ENCODE measurements at places on chromosomes 7 and 10.

- no peak for DNase-seq
These were observed 45.8 kb downstream of the THSD7A start for GRCh38 chr7:11786186-11786585.

DNA sequence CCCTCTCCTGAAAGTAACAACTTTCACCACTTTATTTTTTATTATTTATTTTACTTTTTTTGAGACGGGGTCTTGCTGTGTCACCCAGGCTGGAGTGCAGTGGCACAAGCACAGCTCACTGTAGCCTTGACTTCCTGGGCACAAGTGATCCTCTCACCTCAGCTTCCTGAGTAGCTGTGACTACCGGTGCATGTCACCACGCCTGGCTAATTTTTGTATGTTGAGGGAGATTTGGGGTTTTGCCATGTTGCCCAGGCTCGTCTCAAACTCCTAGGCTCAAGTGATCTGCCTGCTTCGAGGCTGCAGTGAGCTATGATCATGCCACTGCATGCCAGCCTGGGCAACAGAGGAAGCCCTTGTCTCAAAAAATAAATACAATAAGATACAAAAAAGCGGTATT, 14.9 kb upstream of the SLIT1 start:
- no peak for DNase-seq

- DNase-seq = no peak
These were observed 134.6 kb downstream of the TCERG1L start for GRCh38 chr10:131176907-131177306.

- DNase-seq = no peak
These were observed 19.5 kb upstream of the GRIFIN start for GRCh38 chr7:2495418-2496299.

DNA sequence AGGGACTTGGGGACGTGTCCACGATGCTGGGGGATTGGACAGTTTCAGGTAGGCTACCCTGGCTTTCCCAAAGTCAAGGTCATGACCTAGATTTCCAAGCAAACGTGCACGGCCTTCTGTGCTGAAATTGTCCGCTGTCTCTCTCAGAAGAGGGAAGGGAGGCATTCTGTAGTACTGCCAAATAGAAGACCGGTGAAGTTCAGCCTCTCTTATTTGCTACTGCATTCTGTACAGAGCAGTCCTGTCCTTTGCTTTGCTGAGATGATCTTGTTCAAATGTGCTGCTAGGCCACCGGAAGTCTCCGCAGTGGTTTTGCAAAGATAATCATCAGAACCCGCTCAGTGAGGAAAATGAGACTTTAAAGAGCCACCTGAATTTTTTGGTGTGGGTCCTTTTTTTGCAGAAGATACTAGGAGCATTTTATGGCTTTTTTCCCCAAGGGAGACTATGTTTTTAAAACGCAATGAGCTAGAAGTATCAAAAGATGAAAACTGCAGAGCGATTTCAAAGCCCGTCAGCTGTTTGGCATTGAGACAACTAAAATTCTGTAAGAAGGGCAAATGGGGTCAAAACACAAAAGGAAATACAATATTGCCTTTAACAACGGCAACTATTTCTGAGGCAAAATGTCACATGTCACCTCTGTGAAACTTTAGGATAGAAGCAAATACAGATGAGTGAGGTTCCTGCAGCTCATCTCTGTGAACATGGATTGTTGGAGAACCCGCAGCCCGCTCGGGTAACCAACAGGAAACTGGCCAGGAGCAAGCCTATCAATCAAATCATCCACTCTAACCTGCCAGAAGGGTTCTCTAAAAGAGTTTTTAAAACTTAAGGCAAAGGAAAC, 1.3 kb upstream of the NMT2 start:
- peak; percentile 27 for DNase-seq

GRCh38 chr10:50396491-50397311, 145.4 kb upstream of the ASAH2 start:
- DNase-seq = peak; percentile 80

DNA sequence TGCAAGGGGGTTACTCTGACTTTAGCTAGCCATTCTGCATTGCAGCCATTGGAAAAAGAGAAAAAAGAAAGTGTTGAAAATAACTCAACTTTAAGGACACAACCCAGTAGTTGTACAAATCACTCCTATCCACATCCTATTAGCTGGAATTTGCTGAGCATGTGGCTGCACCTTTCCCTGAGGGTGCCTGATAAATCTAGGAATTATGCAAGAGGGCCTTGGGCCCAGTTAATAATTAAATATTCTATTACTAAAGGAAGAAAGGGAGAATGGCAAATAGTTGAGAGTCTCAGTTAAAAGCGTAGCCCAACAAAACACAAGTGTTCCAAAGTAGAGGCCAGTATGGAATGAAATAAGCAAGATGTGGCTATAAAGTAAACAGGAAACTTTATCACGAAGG, 200.9 kb upstream of the CNTNAP2 start:
- DNase-seq = no peak

DNA sequence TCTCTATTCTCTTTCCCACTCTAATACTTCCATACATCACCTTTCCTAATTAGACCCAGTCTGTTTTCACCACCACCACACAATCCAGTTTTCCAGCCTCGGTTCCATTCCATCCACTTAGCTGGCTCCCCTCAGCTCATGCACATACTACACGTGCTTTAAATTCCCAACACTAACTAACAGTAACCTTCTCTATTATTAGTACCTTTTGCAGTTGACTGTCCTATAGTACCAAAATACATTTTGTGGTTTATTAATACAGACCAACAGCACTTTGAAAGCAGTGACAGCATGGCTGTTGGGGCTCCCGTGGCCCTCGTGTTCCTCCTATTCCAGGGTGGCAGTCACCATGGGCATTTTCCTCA, 64.9 kb downstream of the LARP4B start:
- no peak for DNase-seq

- no peak for DNase-seq
These were observed 117.9 kb upstream of the TMEM168 start for GRCh38 chr7:112908086-112908485.

DNA sequence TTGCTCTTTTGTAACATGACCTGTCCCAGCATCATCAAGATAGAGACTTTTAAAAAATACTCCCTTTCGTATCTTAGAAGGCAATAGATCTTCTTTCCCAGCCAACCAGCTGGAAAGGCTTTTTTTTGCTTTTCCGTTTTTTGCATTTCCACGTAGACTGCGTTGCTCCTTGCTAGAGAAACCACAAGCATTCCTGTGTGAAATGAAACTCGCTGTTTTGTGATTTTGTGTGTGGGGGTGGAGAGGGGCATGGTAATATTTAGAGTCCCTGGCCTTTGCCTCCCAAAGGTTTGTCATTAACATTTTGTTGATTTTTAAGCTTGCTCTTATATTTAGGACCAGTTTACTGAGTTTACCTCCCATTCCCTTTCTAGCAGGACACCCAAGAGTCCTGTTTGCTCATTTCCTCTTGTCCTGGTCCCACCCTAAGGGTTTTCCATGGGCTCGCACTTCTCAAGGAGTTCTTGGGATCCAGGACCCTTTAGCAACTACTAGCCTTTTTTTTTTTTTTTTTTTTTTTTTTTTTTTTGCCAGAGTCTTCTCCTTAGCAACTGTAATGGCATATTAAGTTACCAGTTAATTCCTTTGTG, 243.6 kb downstream of the BICC1 start:
- no peak for DNase-seq

DNA sequence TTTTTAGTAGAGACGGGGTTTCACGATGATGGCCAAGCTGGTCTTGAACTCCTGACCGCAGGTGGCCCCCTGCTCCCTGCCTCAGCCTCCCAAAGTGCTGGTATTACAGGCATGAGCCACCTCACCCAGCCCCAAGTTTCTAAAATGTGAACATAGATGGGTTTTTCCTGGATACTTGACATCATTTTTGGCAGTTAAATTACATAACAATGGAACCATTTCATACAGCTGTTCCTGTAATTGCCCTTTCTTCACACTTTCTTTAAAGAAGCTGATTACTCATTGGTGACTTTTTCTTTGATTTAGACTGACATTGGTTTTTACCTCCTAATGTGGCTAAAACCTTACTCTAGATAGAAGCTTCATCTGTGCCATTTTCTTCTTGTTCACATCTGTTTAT, 5.9 kb downstream of the ZKSCAN1 start:
- DNase-seq = no peak

DNA sequence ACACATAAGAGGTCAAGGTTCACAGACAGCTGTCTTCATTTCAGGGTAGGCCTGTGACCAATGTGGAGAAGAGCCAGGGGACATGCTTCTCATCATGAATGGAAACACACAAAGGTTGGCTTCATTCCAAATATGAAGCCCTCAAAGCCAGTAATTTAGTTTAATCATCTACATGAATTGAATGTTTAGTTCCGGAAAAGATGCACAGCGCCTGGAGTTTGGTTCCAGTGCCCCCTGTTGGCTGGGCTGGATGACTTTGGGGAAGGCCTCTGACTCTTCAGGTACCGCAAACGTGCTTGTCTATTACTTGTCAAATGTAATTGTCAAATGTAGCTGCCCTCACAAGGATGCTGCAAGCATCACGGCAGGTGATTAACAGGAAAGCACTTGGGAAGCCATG, 130.7 kb downstream of the ADRA2A start:
- peak; percentile 25 for DNase-seq

DNA sequence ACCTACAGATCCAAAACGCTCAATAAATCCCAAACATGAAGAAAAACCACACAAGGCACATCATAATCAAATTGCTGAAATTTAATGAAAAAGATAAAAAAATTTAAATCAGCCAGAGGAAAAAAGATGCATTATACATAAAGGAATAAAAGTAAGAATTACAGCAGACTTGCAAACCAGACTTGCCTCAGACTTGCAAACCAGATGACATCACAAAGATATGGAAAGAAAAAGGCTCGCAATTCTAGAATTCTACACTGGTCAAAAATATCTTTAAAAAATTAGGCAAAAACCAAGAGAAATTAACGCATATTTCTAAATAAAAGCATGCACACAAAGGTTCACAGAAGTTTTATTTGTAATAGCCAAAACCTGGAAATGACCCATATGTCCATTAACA, 188.0 kb upstream of the NAMPT start:
- no peak for DNase-seq

DNA sequence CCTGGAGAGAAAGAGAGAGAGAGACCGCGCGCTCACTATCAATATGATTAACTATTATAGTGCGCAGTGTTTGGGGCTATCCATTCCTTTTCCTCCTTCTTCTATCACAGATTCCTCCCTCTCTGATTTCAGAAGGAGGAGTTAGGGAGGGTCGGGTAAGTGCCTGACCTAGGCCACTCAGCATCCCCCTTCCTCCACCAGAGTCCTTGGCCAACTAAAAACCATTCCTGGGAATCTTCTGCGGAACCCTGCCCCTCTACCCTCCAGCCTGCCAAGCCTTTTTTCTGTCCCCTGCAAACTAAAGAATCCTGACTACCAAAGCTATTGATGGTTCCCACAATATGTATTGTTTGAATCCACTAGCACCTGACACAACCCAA, 256.2 kb upstream of the NFE2L3 start:
- DNase-seq = no peak

DNA sequence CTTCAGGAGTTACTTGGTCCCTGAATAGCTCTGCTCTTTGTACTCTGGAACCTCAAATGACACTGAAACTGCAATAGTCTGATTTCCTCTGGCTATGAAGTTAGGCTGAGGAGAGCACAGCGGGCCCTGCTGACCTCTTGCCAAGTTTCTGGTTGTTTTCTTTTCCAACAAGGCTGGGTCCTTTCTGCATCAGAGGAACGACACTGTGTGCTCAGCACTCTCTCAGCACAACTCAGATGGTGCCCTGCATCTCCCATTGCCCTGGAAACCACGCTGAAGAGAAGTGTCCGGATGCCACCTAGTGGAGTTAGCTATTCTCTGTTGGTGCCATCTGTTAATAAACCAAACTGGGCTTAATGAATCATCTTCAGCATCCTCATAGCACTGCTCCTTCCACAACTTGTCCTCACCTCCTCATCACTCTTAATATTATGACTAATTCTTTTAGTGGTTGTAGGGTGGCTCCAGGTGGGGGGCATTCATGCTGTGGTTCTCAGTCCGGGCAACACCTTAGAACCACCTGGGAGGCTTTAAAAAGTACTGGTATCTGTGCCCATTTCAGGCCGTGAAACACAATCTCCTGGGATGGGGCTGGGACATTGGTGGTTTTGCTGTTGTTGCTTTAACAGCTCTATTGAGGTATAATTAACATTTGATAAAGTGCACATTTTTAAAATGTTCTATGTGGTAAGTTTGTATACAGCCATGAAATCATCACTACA, 8.2 kb upstream of the EFCAB10 start:
- peak; percentile 42 for DNase-seq

DNA sequence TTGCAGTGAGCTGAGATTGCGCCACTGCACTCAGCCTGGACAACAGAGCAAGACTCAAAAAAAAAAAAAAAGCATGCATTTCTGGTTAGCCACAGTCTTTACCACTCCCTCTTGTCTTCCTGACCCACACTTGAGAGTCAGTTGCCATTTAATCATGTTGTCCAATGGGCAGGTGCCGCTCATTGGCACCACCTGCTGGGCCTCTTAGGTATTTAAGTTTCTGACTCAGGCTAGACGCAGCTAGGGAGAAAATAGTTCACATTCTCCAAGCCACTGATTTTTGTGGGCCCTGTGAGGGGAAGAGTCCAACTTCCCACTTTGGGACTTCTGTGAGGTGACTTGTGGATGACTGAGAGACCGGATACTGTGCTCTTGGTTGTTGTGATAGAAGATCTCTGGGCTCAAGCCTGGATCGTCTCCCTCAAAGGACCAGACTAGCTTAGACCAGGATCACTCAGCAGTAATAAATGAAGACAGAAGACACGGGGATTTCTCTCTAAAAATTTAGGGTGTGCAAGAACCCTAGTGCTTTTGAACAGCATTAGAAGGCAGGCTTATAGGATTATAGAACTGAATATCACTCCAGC, 26.8 kb upstream of the SORCS3 start:
- peak; percentile 62 for DNase-seq

- DNase-seq = no peak
These were observed 79.4 kb upstream of the FEZF1 start for GRCh38 chr7:122383934-122384333.

DNA sequence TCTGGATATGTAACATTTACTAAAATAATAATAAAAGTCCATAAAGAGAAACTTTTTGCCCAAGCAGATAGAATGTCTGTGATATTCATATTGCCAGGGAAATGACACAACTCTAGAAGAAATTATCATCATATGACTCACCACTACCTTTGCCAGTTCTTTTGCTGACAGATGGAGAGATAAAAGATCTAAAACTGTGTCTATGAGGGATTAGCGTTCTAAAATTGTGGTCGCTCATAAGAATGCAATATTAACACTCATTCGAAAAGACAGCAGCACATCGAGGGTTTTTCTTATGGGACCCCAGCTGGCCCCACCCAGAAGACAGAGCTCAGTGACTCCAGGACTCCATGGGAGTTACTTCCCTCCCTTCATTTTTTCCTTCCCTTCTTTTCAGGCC, 16.6 kb upstream of the LANCL2 start:
- DNase-seq = no peak

GRCh38 chr7:128161466-128162125, 79.5 kb upstream of the LEP start:
- DNase-seq = no peak

GRCh38 chr10:101941871-101942270, 98.3 kb upstream of the KCNIP2 start:
- no peak for DNase-seq

GRCh38 chr7:151319189-151319588, 22.4 kb upstream of the NUB1 start:
- no peak for DNase-seq

GRCh38 chr10:128203028-128203427, 76.8 kb upstream of the MKI67 start:
- DNase-seq = no peak

- DNase-seq = no peak
These were observed 723.4 kb downstream of the PARD3 start for GRCh38 chr10:34091635-34092195.
